NCI-H187 (cell line): ENCODE measurements at places on chromosomes 11 and 22.

DNA sequence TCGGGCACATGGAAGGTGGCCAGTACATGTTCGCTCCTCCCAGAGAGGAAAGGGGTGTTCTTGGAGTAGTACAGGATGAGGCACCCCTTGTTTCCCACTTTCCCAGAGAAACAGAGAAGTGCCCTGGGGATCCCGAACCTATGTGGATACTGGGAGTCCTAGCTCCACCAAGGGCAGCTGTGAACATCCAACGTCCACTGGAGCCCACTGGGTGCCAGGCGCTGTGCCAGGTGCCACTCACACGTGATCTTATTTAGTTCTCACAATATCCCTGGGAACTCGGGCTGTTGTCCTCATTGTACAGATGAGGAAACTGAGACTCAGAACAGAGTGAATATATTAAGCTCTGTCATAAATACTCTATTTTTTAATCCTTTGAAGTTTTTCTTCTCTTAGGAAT, 12.0 kb downstream of the SLCO2B1 start:
- no peak for DNase-seq

DNA sequence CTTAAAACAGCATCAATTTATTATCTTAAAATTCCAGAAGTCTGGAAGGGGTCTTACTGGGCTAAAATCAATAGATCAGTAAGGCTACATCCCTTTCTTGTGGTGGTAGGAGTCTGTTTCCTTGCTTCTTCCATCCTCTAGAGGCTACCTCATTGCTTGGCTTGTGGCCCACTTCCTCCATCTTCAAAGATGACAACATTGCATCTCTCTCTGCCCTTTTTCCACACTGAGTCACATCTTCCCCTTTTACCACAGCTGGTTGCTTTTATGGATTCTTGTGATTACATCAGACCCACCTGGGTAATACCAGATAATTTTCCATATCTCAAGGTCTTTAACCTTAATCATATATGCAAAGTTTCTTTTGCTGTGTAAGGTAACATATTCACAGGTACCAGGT, 60.9 kb downstream of the GRIA4 start:
- no peak for DNase-seq

- DNase-seq = no peak
Observed at GRCh38 chr11:64848826-64849597, 4.6 kb upstream of the CDC42BPG start.

DNA sequence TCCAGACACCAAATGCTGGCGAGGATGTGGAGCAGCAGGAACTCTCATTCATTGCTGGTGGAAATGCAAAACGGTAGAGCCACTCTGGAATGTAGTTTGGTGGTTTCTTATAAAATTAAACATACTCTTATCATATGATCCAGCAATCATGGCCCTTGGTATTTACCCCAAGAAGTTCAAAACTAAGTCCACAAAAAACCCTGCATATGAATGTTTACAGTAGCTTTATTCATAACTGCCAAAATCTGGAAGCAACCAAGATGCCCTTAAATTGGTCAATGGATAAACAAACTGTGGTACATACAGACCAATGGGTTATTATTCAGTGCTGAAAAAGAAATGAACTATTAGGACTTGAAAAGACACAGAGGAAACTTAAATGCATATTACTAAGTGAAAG, 87.8 kb downstream of the APOL5 start:
- DNase-seq = no peak

- DNase-seq = no peak
Observed at GRCh38 chr11:60396382-60396781, at the start of gene MS4A14. Gene MS4A14, plus strand, starts transcription at chr11:60396459. Its CDS starts 120 bp downstream, at chr11:60396579.

- DNase-seq = no peak
Observed at GRCh38 chr11:92855607-92856405, 113.6 kb upstream of the MTNR1B start.

DNA sequence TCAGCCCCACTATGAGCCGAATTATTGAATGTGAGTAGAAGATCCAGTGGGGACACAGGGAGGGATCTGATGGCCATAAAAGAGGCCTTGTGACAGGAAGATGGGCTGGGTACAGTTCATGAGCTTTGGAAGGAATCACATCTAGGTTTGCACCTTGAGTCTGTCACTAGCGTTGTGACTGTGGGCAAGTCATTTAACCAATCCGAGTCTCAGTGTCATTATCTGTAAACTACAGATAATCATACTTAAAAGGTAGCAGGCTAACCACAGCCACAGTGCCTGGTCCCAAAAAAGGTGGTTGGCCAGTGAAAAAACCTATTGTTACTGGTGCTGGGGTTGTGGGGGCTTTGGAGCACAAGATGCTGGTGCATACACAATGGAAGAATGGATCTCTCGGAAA, 3.8 kb downstream of the HEPN1 start:
- no peak for DNase-seq

DNA sequence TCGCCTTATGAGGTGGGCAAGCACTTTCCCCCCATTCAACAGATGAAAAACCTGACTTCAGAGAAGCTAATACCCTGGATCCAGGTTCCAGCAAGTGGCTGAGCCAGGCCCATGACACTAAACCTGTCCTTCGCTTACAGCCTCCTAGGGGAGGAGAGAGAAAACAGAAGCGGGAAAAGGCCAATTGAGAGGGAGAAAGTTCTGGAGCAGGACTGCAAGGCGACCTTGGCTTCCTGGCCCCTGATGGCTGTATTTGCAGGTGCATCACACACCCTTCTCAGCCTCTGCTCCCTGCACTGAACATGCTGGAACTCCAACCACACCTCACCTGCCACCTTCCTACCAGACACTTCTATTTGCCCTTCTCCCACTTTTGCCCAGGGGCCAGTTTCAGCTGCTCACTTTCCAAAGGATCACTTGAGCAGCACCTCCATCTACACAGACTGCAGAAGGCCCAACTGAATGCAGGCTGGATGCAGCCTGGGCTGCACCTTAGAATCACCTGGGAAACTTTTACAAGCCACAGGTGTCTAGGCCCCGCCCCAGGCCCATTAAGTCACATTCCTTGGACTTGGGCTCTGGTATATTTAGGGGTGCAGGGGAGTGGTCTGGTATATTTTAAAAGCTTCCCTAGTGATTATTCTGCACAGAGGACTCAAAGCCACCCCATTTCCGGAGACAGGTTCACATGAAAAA, 14.3 kb upstream of the ADA2 start:
- DNase-seq = no peak

DNA sequence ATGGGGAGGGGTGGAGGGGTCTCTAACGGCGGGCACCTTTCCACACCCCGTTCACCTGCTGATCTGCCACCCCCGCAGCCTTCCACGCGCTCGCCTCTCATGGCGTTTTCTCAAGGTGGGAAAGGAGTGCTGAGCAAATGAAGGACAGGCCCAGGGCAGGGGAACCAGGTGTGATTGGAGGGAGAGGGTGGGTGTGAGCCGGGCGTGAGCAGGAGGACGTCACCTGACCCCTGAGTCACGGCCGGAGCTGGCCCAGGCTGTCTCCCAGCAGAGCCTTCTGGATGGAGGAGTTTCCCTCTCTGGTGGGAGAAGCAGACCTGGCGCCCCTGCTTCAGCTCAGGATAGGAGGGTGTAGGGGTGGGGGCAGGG, 14.0 kb upstream of the ARHGAP8 start:
- DNase-seq = no peak

DNA sequence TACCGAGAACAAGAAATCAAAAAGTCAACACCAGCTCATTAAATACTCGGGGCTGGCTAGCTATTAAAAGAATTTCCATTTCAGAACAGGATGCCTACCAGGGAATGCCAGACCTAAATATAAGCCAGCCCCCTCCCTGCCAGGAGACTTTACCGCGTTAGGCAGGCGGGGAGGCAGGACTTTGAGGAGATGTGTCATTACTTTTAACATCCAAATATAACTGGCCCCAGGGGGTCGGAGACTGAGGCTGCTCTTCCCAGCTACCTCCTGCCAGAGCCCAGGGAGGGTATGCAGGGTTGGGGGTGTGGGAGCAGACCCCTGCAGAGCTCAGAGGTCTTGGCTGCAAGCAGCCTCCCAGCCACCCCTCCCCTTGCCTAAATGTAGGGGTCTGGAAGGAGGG, 183.5 kb downstream of the DSCAML1 start:
- no peak for DNase-seq

GRCh38 chr11:91804042-91804441, 420.6 kb upstream of the FAT3 start:
- no peak for DNase-seq

GRCh38 chr11:45922425-45923082, at the start of gene LARGE2:
Gene LARGE2, plus strand, starts transcription at chr11:45922656. Its CDS starts 227 bp downstream, at chr11:45922883.
- peak; percentile 92 for DNase-seq

- no peak for DNase-seq
Observed at GRCh38 chr22:46087816-46088277, 62.5 kb upstream of the PPARA start.

DNA sequence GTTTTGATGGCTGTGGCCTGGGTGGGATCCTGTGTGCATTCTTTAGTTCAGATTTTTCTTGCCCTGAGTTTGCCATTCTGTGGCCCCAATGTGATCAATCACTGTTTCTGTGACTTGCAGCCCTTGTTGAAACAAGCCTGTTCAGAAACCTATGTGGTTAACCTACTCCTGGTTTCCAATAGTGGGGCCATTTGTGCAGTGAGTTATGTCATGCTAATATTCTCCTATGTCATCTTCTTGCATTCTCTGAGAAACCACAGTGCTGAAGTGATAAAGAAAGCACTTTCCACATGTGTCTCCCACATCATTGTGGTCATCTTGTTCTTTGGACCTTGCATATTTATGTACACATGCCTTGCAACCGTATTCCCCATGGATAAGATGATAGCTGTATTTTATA, 620 bp downstream of the OR4C16 start:
- no peak for DNase-seq

GRCh38 chr11:46127150-46127638, 5.9 kb upstream of the PHF21A start:
- DNase-seq = no peak
